ENCODE measurements at places on chromosomes 11 and 22.

GRCh38 chr11:117265745-117266144 is 25.4 kb upstream of the BACE1-AS start:
- H3K36me3 ChIP-seq = peaks cover 14% of the 10 kb centered on the region
- no peak for DNase-seq
- no peaks in the 10 kb centered on the region for H3K4me1 ChIP-seq

GRCh38 chr11:1667906-1668305 is 29.1 kb upstream of the KRTAP5-6 start:
- no peaks in the 10 kb centered on the region for H3K36me3 ChIP-seq
- DNase-seq = peak; percentile 61
- H3K4me3 ChIP-seq = no peak overlapping the region
- peaks cover 33% of the 10 kb centered on the region for H3K4me1 ChIP-seq
- H3K27ac ChIP-seq = no peak overlapping the region
- H3K27me3 ChIP-seq = peaks cover 11% of the 10 kb centered on the region

DNA sequence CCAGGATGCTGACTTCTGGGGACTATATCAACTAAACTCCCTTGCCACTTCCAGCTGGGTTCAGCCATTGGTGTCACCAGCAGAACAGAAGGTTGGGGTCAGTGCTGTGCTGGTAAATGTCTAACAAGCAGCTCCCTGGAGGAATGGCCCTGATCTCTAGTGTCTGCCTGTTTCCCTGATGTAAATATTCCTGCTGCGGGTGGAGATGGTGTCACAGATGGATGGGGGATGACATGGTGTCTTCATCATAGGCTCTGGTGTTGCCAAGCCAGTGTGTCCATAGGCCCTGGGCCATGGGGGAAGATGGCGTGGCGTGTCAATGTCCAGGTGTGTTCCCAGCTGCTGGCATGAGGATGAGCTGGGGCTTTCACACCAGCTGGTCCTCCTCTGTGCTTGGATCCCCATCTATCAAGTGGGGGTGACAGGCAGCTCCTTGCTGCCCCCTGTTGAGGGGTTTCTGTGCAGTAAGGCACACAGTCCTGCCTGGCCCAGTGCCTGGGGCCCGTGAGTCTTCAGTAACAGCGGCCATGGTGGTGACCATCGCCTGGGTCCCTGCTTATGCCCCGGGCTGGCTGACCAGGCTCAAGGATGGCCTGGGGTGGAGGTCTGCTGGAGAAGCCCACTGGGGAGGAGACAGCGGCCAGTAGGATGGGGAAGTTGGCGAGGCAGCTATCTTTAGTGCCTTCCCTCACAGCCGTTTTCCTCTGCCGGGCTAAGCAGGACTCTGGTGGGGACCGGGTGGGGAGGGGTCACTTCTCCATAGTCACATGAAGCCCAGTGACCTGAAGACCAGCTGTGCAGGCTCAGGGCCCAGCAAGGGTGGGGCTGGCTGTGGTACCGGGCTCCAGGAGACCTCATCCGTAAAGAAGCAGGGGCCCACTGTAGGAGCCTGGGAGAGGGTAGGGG is 12.7 kb downstream of the RPL3 start:
- no peak overlapping the region for H3K4me3 ChIP-seq
- peaks cover 21% of the 10 kb centered on the region for H3K4me1 ChIP-seq
- H3K36me3 ChIP-seq = peaks cover 3% of the 10 kb centered on the region

DNA sequence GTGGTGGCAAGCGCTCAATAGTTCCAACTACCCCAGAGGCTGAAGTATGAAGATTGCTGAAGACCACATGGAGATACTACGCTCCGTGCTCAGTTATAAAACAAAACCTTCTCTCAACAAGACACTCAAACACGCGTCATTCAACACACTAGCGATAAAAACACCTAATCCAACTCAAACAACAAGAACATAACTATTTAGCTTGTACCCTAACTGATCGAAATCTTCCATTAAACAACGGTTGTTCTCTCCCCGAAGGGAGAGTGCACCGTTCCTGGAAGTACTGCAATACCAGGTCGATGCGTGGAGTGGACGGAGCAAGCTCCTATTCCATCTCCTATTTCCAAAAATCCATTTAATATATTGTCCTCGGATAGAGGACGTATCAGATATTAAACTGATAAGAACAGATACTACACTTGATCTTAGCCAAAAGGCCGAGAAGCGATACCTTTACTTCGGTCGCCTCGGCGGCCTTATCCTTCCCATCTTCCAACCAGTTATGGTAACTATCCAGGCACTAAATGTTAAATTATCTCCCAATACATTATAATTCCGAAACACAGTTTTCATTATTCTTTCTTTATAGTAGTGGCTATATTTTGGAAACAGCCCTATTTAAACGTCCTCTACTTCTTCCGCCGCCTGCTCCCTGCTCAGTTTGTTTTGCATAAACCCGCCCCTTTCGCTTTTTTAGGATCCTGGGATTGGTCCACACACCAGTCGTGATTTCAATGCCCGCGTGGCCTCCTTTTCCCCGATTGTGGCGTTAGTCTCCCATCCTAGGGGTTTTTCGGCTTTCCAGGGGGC is 2.2 kb upstream of the WDR74 start:
- peaks cover 29% of the 10 kb centered on the region for H3K4me1 ChIP-seq
- DNase-seq = peak; percentile 99
- peak overlapping the region; percentile 99 for H3K4me3 ChIP-seq
- no peaks in the 10 kb centered on the region for H3K27me3 ChIP-seq
- peaks cover 5% of the 10 kb centered on the region for H3K36me3 ChIP-seq

DNA sequence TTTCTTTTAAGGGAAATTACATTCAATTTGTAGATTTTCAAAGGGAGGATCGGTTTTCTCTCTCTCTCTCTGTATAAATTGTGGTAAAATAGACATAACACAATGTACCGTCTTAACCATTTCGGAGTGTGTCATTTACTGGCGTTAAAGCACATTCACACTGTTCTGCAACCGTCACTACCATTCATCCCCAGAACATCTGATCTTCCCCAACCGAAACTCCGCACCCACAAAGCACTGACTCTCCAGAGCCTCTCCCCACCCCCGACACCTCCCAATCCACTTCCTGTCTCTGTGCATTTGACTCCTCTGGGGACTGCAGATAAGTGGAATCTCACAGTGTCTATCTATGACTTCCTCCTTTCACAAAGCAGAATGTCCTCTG is 15.9 kb upstream of the GRAMD4 start:
- peak; percentile 68 for DNase-seq
- peak overlapping the region; percentile 20 for H3K27ac ChIP-seq
- H3K4me3 ChIP-seq = no peak overlapping the region

DNA sequence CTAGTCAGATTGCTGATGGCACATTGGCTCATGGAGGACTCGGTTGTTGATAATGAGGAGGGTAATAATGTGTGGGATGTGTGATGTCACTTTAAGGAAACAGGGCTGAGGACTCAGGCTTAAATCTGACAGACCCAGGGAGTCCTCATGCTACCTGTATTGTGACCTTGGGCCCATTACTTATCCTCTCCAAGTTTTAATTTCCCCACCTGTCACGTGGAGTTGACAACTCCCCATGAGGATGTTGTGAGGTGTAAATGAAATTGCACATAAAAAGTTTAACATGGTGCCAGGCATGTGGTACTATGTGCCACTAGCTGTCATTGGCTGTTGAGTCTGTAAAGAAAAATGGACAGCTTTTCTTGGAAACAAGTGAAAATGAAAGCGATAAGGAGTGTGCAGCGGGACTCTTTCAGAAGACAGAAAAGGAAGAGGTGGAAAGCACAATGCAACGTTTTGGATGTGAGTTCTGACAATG is 15.3 kb downstream of the IL10RA start:
- H3K27me3 ChIP-seq = no peaks in the 10 kb centered on the region
- no peak overlapping the region for H3K4me3 ChIP-seq
- no peak overlapping the region for H3K27ac ChIP-seq
- no peaks in the 10 kb centered on the region for H3K36me3 ChIP-seq
- H3K4me1 ChIP-seq = peaks cover 12% of the 10 kb centered on the region
